ENCODE measurements at places on chromosomes 12 and 14. TPM values are rescaled to one million over a fixed set of nuclear protein-coding genes. Genes with fewer than 3 reads are reported as not detected.
A peak's percentile ranks its signal among the peaks of the same experiment; 100 is the strongest.

DNA sequence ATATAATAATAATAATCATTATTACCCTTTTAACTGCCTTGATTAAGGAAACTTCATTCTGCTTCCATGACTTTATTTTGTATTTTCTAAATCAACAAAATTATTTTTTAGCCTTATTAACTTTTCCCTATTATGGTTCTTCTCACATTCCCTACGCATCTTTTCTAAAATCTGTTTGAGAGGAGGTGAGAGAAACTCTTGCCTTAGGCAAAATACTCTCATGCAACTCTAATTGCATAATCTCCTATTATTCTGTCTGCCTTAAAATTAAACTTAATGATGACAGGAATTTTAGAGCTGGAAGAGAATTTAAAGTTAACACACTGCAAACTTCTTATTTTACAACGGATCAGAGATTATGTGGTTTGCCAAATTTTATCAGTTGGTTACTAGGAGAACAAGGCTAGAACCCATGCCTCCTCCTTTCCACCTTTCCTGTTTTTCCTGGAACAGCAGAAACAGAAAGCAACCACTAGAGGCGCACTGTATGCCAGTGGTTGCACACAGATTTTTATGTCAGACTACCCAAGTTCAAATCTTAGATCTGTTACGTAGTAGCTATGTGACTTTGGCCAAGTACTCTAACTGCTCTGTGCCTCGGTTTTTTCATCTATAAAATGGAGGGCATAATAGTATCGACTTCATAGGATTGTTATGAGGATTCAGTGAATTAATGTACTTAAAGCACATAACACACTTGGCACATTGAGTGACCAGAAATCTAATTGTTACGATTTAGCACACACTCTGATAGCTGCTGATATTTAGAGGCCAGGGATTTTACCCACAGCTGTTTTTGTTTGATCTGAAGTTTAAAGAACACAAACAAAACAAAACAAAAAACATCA is 4.3 kb upstream of the BRMS1L start:
- peak; percentile 59 for DNase-seq

- peak; percentile 57 for DNase-seq
Measured at GRCh38 chr14:73696466-73697400, 17.5 kb downstream of the PNMA1 start.

Gene KRT7
- total RNA-seq: 1.4 TPM

- DNase-seq: no peak
Measured at GRCh38 chr14:56650048-56650447, 70.5 kb downstream of the TMEM260 start.

- peak; percentile 46 for DNase-seq
Measured at GRCh38 chr14:84087986-84088531, 1441.9 kb upstream of the FLRT2 start.

Gene ACOT6
- total RNA-seq: not detected

Gene SLCO1C1
- 0.25 TPM for total RNA-seq

GRCh38 chr14:77547512-77548180 is 49.0 kb upstream of the ISM2 start:
- no peak for DNase-seq
